ENCODE measurements at places on chromosomes 1 and 21.

DNA sequence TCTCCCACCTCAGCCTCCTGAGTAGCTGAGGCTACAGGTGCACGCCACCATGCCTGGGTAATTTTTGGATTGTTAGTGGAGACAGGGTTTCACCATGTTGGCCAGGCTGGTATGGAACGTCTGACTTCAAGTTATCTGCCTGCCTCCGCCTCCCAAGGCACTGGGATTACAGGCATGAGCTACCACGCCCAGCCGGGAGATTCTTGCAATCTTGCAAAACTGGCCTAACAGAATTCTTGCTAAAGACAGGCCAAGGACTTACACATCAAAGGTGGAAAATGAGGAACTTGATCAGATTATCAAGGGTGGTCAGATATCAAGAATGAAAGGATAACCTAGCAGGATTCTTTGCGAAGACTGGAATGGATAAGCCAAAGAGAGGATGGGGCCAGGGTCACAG lies 98.3 kb upstream of the TIAM1 start:
- no peak for DNase-seq

GRCh38 chr1:192771341-192771740 lies 37.5 kb upstream of the RGS2 start:
- no peak for DNase-seq

DNA sequence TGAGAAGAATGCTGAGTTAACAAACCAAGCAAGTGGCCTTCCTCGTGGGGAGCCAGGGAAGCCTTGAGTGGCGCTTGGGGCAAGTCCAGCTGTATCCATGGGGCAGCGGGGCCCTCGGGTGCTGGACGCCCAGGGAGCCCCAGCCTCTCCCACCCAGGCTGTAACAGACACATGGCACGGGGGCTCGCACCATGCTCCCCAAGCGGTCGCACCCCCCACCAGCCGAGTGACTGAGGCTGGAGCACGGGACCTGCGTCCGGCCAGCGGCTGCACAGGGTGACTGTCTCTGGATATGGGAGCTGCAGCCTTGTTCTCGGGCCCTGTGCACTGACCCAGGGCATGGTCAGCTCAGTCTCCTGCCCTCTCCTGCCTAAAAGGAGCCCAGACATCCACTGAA lies 53.9 kb upstream of the ACTRT2 start:
- no peak for DNase-seq

DNA sequence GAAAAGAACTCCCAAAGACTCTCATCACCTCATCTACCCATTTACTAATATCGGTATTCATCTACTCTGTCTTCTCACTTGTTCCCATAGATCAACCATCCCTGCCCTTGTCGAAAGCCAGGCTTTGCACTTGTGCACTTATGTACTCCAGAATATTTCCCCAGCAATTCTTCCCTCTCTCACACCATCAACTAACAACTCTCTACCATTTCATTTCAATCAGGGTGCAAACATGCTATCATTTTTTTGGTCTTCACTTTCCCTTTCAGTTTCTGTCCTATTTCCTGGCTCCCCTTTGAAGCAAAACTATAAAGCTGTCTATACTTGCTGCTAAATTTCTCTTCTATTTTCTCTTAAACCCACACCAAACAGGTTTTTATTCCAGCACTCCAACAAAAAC lies 6.7 kb downstream of the C1orf105 start:
- no peak for DNase-seq

- DNase-seq: no peak
Measured at GRCh38 chr1:9822490-9822889, 1.3 kb downstream of the CLSTN1 start.

DNA sequence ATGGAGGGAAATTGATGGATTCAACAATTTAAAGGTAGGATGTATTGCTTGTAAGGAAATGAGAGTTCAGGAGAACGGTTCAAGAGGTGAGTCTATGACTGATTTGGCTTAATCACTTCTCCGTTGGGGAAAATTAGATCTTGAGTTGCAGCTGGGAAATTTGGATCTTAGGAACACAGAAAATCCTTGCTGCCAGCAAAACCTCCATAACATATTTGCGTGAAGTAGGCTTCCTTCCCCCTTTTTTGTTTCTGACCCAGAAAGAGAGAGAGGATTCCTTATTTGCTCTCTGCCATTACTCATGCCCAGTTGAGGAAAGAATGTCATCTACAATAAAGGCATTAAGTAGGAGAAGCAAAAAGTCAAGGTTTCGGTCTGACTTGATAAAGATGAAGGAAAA lies 73.5 kb upstream of the PDC start:
- no peak for DNase-seq

- no peak for DNase-seq
Measured at GRCh38 chr1:156103521-156103947, 11.0 kb upstream of the LMNA start.

GRCh38 chr1:19360843-19361610 lies 48.9 kb downstream of the SLC66A1 start:
- no peak for DNase-seq

GRCh38 chr1:59046730-59047157 lies 250.2 kb upstream of the FGGY start:
- DNase-seq: peak; percentile 15

DNA sequence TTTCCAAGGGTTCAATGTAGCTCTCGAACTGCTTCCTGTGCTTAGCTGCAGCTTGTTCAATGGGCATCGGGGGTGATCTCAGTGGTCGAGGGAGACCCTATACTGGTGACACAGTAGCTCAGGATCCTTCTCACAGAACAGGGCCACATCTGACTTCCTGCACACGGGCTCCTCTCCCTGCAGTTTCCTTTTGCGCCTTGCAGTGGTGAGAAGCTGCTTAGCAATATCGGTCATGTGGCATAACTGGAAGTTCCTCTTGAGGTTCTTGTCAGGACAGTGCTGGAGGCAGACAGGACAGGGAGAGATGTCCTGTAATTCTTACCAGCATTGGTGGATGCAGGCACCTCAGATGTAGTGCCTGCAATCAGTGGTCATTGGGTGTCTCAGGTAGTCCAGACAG lies 140.5 kb upstream of the MAP1LC3C start:
- DNase-seq: no peak

GRCh38 chr1:214506972-214507431 lies 44.4 kb downstream of the PTPN14 start:
- DNase-seq: no peak

DNA sequence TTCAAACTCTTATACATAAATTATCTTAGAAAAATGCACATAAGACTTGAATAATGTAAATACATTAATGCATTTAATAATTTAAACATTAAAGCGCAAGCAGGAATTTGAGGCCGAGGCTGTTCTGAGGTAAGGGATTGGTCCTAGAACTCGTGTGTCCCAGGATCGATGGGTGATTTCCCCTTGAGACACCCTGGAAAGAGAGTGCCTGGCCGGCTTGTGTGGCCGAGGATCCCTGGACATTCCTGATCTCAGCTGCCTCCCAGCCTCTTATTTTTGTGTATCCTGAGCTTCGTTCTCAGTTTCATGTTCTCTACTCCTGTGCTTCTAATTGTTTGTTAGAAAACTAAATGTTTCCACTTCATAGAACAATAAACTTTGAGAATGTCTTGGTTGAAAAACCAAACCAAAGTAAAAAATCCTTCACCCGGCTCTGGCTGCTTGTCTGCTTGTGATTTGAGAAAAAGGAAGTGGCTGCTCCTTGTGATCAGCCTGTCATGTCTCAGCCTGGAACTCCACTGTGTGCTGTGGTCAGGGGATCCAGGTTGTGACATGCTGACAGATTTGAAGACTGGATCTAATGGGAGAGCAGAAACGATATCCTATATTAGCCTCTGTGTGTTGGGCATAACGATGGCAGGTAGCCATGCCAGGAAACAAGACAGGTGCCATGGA lies 40.7 kb downstream of the PEX14 start:
- no peak for DNase-seq

DNA sequence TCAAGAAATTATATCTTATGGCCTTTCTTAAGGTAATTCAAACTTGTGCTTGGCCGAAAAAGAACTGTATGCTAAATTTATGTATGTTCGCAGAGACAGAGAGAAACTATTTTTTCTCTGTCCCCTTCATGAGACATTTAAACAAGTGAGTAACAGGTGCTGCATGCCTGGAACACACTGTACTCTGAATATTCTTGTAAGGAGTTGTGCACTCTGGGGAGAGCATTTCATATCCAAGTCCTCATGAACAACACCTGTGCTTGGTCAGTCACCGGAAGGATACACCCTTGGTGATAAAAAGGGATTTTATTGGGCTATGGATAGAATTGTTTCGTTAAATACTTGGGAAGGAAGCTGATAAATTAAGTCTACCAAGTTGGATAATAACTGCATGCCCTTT lies 220.8 kb upstream of the NRIP1 start:
- no peak for DNase-seq

DNA sequence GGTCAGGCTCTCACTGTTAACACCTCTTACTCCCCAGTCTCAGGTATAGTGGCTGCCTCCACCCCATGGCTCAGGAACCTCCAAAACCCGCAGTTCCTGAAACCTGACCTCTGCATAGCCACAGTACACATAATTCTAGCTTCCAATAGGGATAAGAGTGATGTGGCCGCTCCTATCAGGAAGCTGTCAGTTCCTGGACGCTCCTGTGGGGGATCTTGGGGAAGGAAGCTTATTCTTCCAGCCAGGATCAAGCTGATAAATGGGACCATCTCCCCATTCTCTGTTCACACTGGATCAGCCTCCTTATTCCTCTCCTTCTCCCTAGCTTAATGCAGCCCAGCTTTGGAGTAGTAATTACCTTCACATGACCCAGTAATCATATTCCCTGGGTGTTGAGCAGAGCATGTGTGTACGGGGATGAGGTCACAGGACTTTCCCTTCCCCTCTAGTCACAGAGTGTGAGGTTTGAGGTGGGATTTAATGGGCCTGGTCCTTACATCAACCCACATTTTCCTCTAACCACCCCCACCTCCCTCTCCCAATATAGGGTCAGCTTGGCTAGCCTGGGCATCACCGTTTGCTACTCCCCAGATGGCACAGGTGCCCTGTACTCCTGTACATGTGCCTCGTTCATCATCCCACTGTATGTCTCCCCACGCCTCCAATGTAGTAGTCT lies 7.0 kb upstream of the POU3F1 start:
- no peak for DNase-seq

DNA sequence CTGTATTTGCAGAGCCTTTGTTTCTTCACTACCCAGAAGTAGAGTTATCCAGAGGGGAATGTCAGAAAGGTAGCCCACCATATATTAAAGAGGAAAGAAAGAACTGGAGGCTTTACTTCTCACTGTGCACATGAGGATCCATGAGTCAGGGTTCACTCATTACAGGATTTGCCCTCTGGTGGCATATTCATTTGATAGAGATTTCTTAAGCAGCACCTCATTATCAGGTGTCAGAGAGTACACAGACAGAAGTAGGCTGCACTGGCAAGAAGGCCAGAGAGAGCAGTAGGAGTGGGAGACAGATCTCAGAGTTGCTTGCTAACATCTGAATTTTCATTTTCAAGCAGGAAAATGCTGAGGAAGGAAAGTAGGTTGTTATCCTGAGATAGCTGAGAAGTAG lies 123.8 kb downstream of the PIK3R3 start:
- no peak for DNase-seq

- no peak for DNase-seq
Measured at GRCh38 chr1:235597867-235598553, 51.6 kb downstream of the GNG4 start.

DNA sequence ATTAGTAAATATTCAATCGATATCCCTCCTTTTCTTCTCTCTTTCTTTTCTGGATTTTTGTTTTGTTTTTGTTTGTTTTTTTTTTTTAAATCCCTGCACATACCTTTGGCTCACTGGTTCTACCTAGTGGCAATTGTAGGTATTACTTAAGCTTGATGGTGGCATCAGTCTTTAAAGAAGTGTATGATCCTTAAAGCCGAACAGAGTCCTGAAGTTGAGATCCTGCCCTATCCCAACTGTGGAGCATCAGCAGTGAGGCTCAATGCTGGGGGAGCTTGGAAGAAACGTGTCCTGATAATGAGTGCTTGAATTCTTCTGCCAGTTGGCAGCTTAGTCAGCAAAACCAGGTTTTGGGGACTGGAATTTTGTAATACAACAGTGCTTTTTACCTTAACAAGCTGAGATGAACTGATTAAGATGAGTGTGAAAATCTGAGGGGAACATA lies 60.8 kb downstream of the FASLG start:
- no peak for DNase-seq

- peak; percentile 57 for DNase-seq
Measured at GRCh38 chr1:34924759-34925555, 4.5 kb downstream of the DLGAP3 start.

GRCh38 chr1:161225178-161225533 lies 704 bp upstream of the TOMM40L start:
- DNase-seq: no peak

- DNase-seq: no peak
Measured at GRCh38 chr1:221087919-221088318, 208.7 kb downstream of the HLX start.

DNA sequence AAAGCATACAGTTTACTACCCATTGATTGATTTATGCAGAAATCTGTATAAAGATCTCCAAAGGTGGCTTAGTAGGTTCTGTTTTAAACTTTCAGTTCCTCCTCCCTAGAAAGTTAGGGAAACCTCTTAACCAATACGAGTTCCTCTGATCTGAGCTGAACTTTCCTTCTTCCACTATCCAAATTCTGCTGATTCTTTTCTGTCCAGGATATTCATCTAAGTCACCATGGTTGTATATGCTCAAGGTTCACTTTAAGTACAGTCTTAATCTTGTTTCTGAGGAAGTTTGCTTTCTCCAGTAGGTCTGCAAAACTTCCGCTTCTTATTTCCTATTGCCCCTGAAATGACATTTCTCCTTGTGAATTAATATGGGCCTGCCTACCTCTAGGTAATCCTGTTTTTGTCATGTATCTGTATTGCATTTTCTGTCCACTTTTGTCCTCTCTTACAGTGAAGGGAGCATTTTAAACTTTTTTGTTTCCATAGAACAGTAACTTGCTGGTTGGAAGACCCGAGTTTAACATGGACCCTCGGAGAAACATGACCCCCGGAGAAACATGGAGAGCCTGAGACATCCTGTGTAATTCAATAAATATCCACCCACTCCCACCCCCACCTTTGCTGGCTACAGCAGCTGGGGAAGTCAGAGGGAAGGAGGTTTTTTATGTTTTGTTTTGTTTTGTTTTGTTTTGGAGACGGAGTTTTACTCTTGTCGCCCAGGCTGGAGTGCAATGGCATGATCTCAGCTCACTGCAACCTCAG lies 16.7 kb upstream of the TUT4 start:
- no peak for DNase-seq

DNA sequence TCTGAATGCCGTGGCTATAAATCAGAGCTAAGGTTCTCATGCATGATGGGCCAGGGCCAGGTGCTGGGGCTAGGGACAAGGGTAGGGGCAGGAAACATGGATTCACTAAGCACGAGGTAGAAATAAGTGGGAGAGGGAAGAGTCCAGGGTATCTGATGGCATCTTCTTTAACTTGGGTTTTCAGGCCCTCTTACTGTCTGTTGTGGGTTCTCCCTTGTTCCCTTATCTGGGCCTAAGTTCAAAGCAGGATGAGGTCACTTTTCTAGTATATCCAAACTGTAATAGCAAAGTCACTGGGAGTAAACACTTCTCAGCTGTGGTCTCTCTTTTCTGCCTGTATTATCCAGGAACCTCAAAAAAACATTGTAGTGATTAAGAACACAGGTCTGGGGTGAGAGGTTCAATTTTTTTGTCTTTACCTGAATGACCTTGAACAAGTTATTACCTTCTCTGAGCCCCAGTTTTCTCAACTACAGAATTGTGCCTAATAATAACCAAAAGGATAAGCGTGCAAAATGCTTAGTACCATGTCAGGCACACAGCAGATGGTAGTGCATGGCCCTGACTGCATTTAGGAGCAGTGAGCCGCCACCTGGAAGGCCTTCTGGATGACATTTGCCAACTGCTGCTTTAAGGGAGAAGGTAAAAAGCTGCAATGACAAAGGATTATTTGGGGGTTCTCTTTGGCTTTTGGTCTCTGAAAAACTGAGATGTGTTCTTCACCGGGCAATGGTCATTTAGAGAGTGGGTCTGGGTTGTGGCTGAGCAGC lies 53.6 kb upstream of the A3GALT2 start:
- DNase-seq: no peak

Measured in stimulated activated CD4-positive, alpha-beta T cell treated with anti-CD3 and anti-CD28 coated beads, Interleukin-4, amount 100 ng/mL, for 48 hours (primary cell).